ENCODE measurements at places on chromosomes 11 and 22.

- no peak overlapping the region for H3K4me3 ChIP-seq
- no peak overlapping the region for H3K27ac ChIP-seq
- H3K36me3 ChIP-seq: no peaks in the 10 kb centered on the region
- H3K27me3 ChIP-seq: no peaks in the 10 kb centered on the region
- no peak for DNase-seq
These were observed 357.6 kb downstream of the BRD1 start for GRCh38 chr22:49469896-49470740.

GRCh38 chr11:57144531-57145320 lies 37.0 kb upstream of the LRRC55 start:
- H3K27ac ChIP-seq: no peak overlapping the region
- H3K4me1 ChIP-seq: no peaks in the 10 kb centered on the region
- DNase-seq: no peak

- H3K36me3 ChIP-seq: no peaks in the 10 kb centered on the region
- DNase-seq: no peak
- H3K4me3 ChIP-seq: no peak overlapping the region
- no peaks in the 10 kb centered on the region for H3K27me3 ChIP-seq
- peaks cover 15% of the 10 kb centered on the region for H3K4me1 ChIP-seq
- H3K27ac ChIP-seq: no peak overlapping the region
These were observed 5.8 kb upstream of the MRTFA start for GRCh38 chr22:40642316-40642715.

GRCh38 chr22:36281781-36282327 lies 28.9 kb downstream of the APOL1 start:
- no peak for DNase-seq
- H3K36me3 ChIP-seq: peaks cover 56% of the 10 kb centered on the region
- peak overlapping the region; percentile 20 for H3K27ac ChIP-seq
- H3K4me3 ChIP-seq: no peak overlapping the region
- H3K4me1 ChIP-seq: peaks cover 63% of the 10 kb centered on the region

- peaks cover 72% of the 10 kb centered on the region for H3K27me3 ChIP-seq
- H3K27ac ChIP-seq: no peak overlapping the region
- DNase-seq: no peak
- H3K36me3 ChIP-seq: no peaks in the 10 kb centered on the region
- H3K4me1 ChIP-seq: peaks cover 13% of the 10 kb centered on the region
These were observed 17.0 kb downstream of the CDKN1C start for GRCh38 chr11:2868506-2869133.

GRCh38 chr22:49582678-49583077 lies 245.0 kb downstream of the BRD1 start:
- H3K4me3 ChIP-seq: no peak overlapping the region
- no peak overlapping the region for H3K27ac ChIP-seq
- no peak for DNase-seq
- H3K36me3 ChIP-seq: no peaks in the 10 kb centered on the region
- H3K4me1 ChIP-seq: no peaks in the 10 kb centered on the region
- no peaks in the 10 kb centered on the region for H3K27me3 ChIP-seq

- no peaks in the 10 kb centered on the region for H3K36me3 ChIP-seq
- no peak overlapping the region for H3K4me3 ChIP-seq
- no peak overlapping the region for H3K27ac ChIP-seq
These were observed 3.2 kb upstream of the PLA2G3 start for GRCh38 chr22:31143537-31143936.

- no peaks in the 10 kb centered on the region for H3K36me3 ChIP-seq
- H3K4me3 ChIP-seq: no peak overlapping the region
- peaks cover 21% of the 10 kb centered on the region for H3K4me1 ChIP-seq
- H3K27me3 ChIP-seq: no peaks in the 10 kb centered on the region
- no peak for DNase-seq
- no peak overlapping the region for H3K27ac ChIP-seq
These were observed 74.8 kb downstream of the APOL5 start for GRCh38 chr22:35792506-35792905.

GRCh38 chr22:37632174-37633088 lies 7.0 kb upstream of the SH3BP1 start:
- peak overlapping the region; percentile 71 for H3K27ac ChIP-seq
- no peaks in the 10 kb centered on the region for H3K36me3 ChIP-seq
- H3K27me3 ChIP-seq: no peaks in the 10 kb centered on the region
- H3K4me1 ChIP-seq: peaks cover 30% of the 10 kb centered on the region

DNA sequence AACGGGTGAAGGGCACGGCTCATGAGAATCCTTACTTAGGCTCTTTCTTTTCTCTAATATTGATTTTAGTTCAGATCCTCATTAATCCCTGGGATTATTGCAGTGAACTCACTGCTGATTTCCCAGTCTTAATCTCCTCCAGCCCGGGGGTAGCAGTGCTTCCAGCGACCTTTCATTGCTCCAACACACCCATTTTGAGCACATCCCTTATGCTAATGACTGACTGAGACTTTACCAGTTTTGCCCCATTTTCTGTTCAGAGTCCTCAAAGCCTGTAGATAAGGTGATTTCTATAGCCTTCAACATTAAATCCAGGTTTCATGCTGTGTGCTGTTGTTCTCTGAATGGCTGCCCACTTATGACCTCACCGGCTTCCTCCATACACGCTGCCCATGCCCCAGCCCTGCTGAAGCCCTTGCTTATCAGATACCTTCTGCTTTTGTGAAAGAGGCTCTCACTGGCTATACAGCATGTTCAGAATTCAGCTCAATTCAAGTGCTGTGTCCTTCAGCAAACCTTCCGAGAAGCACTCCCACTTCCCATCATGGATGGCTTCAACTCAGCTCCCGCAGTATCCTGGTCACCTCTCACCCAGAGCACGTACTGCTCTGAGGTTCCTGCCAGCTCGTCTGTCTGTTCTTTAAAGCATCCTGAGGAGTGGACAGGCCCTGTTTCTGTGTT lies 49.0 kb downstream of the PPFIA1 start:
- DNase-seq: no peak
- H3K36me3 ChIP-seq: peaks cover 9% of the 10 kb centered on the region

DNA sequence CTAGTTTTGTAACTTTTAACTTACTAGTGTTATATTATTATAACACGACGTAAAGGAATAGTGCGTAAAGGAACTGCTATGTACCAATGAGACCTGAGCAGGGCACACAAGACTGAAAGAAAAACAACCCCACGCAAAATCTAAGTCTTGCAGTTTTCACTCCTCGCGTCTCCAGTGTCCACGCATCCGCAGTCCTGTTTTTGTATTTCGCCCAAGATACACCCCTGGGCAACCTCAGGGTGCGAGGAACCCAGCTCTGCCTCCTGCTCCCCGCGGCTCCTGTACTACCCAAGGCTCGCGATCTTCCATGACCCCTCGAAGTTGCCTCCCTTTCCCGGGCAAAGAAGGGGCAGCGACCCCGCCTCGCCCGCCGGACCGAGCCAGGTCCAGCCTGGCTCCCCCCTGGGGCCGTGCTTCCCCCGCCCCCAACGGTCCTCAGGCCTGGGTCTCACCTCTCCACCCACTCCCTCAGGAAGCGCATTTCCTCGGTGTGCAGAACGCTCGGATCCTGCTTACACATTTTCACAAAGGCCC lies 393 bp downstream of the ST13 start:
- H3K27ac ChIP-seq: peak overlapping the region; percentile 97
- no peaks in the 10 kb centered on the region for H3K27me3 ChIP-seq
- peak overlapping the region; percentile 61 for H3K4me3 ChIP-seq
- DNase-seq: no peak
- no peaks in the 10 kb centered on the region for H3K36me3 ChIP-seq

DNA sequence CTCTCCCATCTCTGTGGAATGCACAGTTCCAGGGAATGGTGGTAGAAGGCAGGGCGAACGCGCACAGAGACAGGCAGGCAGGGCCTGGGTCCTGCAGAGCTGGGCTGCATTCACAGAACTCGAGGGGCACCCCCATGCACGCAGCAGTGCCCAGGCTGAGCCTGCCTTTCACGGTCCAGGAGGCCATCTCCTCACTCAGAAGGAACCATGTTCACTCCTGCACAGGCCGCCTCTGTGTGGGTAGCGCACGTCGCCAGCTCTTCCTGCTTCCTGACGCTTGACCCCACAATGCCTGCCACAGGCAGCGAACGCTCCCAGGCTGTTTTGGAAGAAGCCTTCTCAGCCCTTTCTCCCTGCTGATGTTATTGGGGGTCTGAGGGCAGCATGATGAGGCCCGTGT lies 98.8 kb upstream of the BID start:
- H3K4me3 ChIP-seq: no peak overlapping the region
- no peak for DNase-seq
- H3K36me3 ChIP-seq: peaks cover 23% of the 10 kb centered on the region
- H3K27ac ChIP-seq: no peak overlapping the region
- H3K4me1 ChIP-seq: peaks cover 8% of the 10 kb centered on the region
